ENCODE measurements at places on chromosomes 3 and 15. TPM values are rescaled to one million over a fixed set of nuclear protein-coding genes. Genes with fewer than 3 reads are reported as not detected.

- H3K36me3 ChIP-seq: no peaks in the 10 kb centered on the region
- H3K4me1 ChIP-seq: peaks cover 20% of the 10 kb centered on the region
- no peaks in the 10 kb centered on the region for H3K27me3 ChIP-seq
- no peak overlapping the region for H3K4me3 ChIP-seq
- no peak for DNase-seq
These were observed 4.2 kb downstream of the KLHL40 start for GRCh38 chr3:42689421-42690014.

DNA sequence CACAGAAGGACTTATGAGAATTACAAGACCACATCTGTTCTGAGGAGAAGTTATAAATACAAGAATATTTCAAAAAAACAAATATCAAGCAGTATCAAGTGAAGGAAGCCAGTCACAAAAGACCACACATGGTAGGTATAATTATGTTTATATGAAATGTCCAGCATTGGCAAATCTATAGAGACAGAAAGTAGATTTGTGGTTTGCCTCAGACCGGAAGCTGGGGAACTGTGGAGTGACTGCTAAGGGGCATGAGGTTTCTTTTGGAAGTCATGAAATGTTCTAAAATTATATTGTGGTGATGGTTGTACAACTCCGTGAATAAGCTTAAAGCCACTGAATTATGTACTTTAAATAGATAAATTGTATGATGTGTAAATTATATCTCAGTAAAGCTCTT lies 136.9 kb downstream of the FRMD5 start:
- H3K27me3 ChIP-seq: no peaks in the 10 kb centered on the region
- no peaks in the 10 kb centered on the region for H3K4me1 ChIP-seq
- no peaks in the 10 kb centered on the region for H3K36me3 ChIP-seq
- no peak overlapping the region for H3K27ac ChIP-seq
- H3K4me3 ChIP-seq: no peak overlapping the region

GRCh38 chr3:53174346-53175250 lies 13.6 kb downstream of the PRKCD start:
- peaks cover 13% of the 10 kb centered on the region for H3K4me1 ChIP-seq
- no peaks in the 10 kb centered on the region for H3K27me3 ChIP-seq
- H3K4me3 ChIP-seq: no peak overlapping the region
- H3K27ac ChIP-seq: no peak overlapping the region
- DNase-seq: no peak
- H3K36me3 ChIP-seq: peaks cover 31% of the 10 kb centered on the region

DNA sequence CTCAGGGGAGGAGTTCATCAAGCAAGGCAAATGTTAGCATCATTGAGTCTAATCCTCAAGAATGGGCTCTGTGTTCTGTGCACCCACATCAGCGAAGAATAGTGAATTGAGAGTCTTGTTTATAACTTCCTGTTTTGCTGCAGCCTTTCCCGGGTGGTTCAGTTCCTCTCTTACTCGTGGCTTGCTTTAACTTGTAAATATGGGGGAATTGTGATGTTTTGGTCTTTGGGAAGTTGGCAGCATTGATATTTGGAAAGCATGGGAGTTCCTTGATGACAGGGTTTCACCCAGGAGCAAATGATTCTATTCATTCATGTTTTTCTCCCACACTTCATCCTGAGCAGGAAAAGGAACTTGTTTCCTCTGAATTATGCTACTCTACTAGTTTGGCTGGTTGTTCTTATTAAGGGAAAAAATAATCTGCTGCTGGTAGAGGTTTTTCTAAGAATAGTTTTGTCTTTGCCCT lies 40.4 kb downstream of the GPD1L start:
- H3K36me3 ChIP-seq: no peaks in the 10 kb centered on the region
- no peak for DNase-seq
- no peaks in the 10 kb centered on the region for H3K27me3 ChIP-seq
- H3K4me1 ChIP-seq: no peaks in the 10 kb centered on the region

SPSB4 gene
- 1.1 TPM for total RNA-seq

- H3K27ac ChIP-seq: no peak overlapping the region
- no peak overlapping the region for H3K4me3 ChIP-seq
- no peaks in the 10 kb centered on the region for H3K27me3 ChIP-seq
- no peak for DNase-seq
- H3K36me3 ChIP-seq: no peaks in the 10 kb centered on the region
- H3K4me1 ChIP-seq: peaks cover 11% of the 10 kb centered on the region
These were observed 174.6 kb downstream of the STT3B start for GRCh38 chr3:31707286-31707685.

FBXW12 gene
- not detected for total RNA-seq

DNA sequence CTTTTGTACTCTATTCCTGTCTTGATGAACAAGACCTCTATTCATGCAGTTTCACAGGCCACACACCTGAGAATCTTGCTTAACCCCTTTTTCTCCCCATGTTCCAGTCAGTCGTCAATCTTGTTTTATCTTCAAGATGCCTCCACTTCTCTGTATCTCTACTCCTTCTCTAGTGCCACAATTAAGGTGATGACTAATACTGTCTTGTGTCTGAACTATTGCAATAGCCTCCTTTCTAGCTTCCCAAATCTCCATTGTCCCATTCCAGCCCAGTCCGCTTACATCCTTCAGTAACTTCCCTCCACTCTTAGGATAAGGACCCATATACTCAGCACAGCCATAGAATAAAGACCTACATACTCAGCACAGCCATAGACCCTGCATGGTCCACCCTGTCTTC lies 24.7 kb downstream of the CHST14 start:
- H3K4me1 ChIP-seq: no peaks in the 10 kb centered on the region
- no peaks in the 10 kb centered on the region for H3K36me3 ChIP-seq
- no peaks in the 10 kb centered on the region for H3K27me3 ChIP-seq

CHRD gene
- 21.7 TPM for total RNA-seq

DNA sequence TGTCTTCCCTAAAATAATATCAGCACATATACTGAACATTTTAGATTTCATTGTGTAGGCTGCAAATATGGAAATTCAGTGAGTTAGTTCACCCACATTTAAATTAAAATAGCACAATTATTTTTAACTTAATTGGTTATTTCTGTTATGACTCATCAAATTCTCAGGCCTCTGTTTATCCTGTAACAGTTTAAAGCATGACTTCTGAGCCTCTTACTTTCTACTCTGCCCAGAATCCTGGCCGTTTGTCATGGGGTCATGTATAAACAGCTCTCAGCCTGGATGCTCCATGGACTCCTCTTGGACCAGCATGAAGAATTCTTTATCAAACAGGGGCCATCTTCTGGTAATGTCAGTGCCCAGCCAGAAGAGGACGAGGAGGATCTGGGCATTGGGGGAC lies 12.2 kb downstream of the TUBGCP4 start:
- no peak for DNase-seq
- peaks cover 39% of the 10 kb centered on the region for H3K36me3 ChIP-seq
- no peaks in the 10 kb centered on the region for H3K4me1 ChIP-seq

GRCh38 chr3:30614943-30615342 lies 8.5 kb downstream of the TGFBR2 start:
- peaks cover 79% of the 10 kb centered on the region for H3K4me1 ChIP-seq
- H3K36me3 ChIP-seq: no peaks in the 10 kb centered on the region
- no peaks in the 10 kb centered on the region for H3K27me3 ChIP-seq
- no peak overlapping the region for H3K4me3 ChIP-seq

- no peaks in the 10 kb centered on the region for H3K36me3 ChIP-seq
- H3K4me3 ChIP-seq: no peak overlapping the region
These were observed 29.8 kb upstream of the SUCLG2 start for GRCh38 chr3:67684211-67684610.

LINS1 gene
- 29.3 TPM for total RNA-seq

DNA sequence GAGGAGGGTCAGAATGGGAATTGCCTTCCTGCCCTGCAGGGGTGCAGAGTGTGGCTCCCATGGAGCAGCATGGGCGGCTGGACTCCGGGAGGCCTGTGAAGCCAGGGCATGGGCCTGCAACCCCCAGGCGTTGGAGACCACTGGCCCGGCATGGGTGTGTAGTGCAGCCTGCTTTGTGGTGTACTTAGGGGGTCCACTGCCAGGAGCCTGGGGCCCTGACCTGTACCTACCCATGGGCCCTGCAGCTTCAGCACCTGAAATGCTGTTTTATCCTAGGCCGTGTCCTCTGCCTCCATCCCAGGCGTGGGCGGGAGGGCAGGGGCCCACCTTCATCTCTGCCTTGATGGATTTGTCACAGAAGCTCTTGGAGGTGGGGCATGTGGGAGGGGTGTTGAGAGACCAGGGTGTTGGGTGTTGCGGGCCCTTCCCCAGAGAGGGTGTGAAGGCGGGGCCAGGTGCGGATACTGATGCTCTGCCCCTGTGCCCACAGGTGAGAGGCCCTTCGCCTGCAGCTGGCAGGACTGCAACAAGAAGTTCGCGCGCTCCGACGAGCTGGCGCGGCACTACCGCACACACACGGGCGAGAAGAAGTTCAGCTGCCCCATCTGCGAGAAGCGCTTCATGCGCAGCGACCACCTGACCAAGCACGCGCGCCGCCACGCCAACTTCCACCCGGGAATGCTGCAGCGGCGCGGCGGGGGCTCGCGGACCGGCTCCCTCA lies 45.0 kb downstream of the KLF13 start:
- no peak for DNase-seq
- no peak overlapping the region for H3K4me3 ChIP-seq
- H3K4me1 ChIP-seq: peaks cover 28% of the 10 kb centered on the region

KATNBL1 gene
- 61.9 TPM for total RNA-seq

DNA sequence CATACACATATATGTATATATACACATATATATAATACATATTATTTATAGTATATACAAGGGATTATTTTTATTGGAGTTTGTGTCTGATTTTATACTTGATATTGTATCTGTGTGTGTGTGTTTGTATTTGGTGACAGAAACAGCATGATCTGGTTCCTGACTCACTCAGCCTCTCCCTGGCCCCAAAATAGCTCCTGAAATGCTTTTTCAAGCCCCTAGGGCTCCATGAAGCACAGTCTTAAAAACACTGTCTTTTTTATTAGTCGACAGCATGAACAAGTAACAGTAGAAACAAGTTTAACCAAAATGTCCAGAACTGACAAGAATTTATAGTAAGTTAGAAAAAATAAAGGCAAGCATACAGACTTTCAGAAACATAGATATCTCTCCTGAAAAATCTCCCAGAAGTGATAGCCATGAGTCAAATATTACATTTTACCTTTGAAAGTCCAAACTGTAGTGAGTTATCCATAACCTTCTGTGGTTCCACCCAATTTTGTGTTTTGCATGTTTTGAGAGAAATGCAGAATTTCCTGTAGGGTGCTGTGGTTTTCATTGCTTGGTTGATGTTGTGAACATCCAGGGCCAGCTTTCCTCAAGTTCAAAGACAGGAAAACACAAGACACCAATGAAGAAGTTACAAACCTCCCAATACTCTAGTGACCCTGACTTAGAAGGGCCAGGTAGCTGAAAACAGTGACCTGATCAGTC lies 98.5 kb upstream of the CCDC80 start:
- H3K4me1 ChIP-seq: peaks cover 3% of the 10 kb centered on the region
- DNase-seq: no peak
- H3K4me3 ChIP-seq: no peak overlapping the region
- H3K27ac ChIP-seq: no peak overlapping the region

ZNF619 gene
- 3.8 TPM for total RNA-seq

GRCh38 chr3:148226246-148226645 lies 471.5 kb upstream of the AGTR1 start:
- H3K36me3 ChIP-seq: no peaks in the 10 kb centered on the region
- H3K4me1 ChIP-seq: no peaks in the 10 kb centered on the region
- no peak overlapping the region for H3K4me3 ChIP-seq
- no peaks in the 10 kb centered on the region for H3K27me3 ChIP-seq
- H3K27ac ChIP-seq: no peak overlapping the region
- no peak for DNase-seq

- H3K4me1 ChIP-seq: no peaks in the 10 kb centered on the region
- no peak for DNase-seq
- no peak overlapping the region for H3K27ac ChIP-seq
- H3K27me3 ChIP-seq: no peaks in the 10 kb centered on the region
These were observed 142.7 kb downstream of the MEGF11 start for GRCh38 chr15:66110864-66111263.

WDR93 gene
- not detected for total RNA-seq

ZNF502 gene
- 4.5 TPM for total RNA-seq

GRCh38 chr3:64440498-64440897 lies 215.2 kb upstream of the PRICKLE2 start:
- peaks cover 7% of the 10 kb centered on the region for H3K4me1 ChIP-seq
- no peak for DNase-seq
- H3K27ac ChIP-seq: no peak overlapping the region

GRCh38 chr3:190227064-190227463 lies 95.2 kb downstream of the CLDN1 start:
- no peaks in the 10 kb centered on the region for H3K4me1 ChIP-seq
- H3K36me3 ChIP-seq: no peaks in the 10 kb centered on the region
- no peak overlapping the region for H3K27ac ChIP-seq
- no peak for DNase-seq

MESP2 gene
- total RNA-seq: not detected

DNA sequence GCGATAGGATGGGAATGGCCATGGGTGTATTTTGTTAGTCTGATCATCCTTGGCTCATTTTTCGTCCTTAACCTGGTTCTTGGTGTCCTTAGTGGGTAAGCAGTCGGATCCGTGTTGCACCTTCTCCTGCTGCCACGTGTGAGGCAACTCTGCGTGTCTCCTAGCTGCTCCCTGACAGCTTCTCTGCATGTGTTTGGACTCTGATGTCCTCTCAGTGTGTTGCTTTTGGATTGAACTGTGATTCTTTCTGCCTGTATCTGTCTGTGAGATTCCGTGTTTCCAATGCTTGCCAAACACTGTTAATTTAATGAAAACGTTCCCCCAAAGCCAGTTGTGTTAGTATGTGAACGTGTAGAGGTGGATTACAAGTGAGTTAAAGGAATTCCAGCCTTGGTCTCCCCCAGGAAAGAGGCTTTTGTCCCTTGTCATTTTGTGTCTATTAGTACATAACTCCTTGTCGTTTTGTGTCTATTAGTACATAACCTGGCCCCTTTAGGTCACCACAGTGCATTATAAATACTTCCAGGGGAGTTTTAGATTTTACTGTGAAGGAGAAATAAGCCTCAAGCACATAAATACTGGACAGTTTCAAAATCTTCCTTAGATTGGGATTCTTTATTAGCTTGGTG lies 172.4 kb downstream of the CHDH start:
- no peaks in the 10 kb centered on the region for H3K27me3 ChIP-seq
- no peak overlapping the region for H3K4me3 ChIP-seq
- no peaks in the 10 kb centered on the region for H3K4me1 ChIP-seq
- no peak overlapping the region for H3K27ac ChIP-seq
- DNase-seq: no peak
- H3K36me3 ChIP-seq: no peaks in the 10 kb centered on the region
